Right ventricle myocardium superior (tissue), 1 donor: ENCODE measurements at places on chromosomes 4 and X.

- DNase-seq: no peak
Observed at GRCh38 chrX:51866210-51866609, 27.2 kb upstream of the MAGED1 start.

DNA sequence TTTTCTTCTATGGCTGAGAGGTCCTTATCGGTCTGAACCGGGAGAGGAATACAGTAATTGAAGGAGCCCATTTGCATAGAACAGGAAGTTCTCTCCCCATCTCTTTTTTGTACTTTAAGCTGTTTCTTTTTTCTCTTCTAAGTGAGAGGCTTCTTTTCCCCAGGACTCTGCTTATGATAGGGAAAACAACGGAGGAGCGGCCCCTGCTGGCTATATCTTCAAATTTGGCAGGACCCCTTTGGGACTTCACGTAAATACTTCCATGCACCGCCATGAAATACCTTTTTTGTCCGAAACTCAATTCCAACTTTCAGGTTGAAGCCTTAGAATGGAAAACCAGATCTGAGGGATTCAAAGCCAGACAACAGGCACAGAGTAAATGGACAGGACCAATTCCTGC, 1153.0 kb upstream of the INTU start:
- DNase-seq: no peak

- DNase-seq: no peak
Observed at GRCh38 chr4:153275380-153276276, 68.9 kb upstream of the MND1 start.

- no peak for DNase-seq
Observed at GRCh38 chr4:86272669-86273068, 87.2 kb downstream of the MAPK10 start.

DNA sequence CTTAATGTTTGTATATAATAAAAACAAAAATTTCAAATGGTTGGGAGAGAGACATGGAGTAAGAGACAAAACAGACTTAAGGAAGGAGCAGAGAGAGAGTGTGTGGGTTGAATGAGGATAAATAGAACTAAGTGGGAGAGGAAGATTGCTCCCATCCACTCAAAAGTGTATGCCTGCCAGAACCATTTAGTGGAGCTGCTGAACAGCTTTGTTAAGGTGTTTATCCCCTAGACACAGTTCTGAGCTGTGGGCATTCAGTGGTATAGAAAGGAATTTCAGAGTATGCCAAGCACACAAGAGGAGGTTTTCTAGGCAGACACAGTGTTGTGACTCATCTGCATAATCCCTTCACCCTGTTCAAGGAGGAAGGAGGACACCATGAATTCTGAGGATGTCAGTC, 508.6 kb upstream of the EPHA5 start:
- DNase-seq: no peak

GRCh38 chr4:91502365-91502764, 801.4 kb upstream of the GRID2 start:
- DNase-seq: no peak

- DNase-seq: no peak
Observed at GRCh38 chrX:129769467-129770154, 10.1 kb upstream of the SASH3 start.

DNA sequence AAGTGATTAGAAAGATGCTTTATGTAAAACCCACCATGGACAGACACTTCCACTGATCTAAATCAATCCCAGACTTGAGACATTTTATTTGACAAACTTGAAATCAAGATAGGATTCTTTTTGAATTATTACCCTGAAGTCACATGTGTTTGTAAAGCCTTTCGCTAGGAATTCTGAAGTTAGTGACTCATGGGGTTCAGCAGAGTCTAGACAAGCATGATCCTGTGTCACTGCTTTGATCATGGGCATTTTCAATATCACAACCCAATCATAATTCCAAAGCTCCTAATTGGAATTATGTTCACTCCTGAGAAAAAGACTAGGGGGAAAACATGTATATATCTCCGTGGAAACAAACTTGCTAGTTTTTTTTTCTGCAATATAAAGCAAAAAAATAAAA, 67.5 kb upstream of the BMP3 start:
- no peak for DNase-seq

GRCh38 chr4:111960241-111960667, 185.0 kb upstream of the FAM241A start:
- no peak for DNase-seq

DNA sequence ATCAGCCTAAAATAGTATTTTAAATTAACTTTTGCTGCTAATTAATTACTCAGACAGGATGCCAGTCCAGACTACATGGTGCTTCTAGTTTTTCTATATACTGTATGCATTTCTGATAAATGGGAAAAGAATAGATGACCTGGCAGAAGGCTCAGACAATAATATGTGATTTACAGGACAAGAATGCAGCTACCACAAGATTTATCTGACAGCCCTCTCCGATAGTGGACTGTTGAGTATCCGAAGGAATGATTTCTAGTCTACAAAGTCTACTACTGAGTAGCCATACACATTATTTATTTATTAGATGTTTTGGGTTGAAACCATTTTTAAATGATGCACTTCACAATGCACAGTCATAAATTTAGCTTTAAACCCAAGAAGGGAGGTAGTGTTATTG, 212.8 kb downstream of the MAB21L2 start:
- DNase-seq: no peak

DNA sequence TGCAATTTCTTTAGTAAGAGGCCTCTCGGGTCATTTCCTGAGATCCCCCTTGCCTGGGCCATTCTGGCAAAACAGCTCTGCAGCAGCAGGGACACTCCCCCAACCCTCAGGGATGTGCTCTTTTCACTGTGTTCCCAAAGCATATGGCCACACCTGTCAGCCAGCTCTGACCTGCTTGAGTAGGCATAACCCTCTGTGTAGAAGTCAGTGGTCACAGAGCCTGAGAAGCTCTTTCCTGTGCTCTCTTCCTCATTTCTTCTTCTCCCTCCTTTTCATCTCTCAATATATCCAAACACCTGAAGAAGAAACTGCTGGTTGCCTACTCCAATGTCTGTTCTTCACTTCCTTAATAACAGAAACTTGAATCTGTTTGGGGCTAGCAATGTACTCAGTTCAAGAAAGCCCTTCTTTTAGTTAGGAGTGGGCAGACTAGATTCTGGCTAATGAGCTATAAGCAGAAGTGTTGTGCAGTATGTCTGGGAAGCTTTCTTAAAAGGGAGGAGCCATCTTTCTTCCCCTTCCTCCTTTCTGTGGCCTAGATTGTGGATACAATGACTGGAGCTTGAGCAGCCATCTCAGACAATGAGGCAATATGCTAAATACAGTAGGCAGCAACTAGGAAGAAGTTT, 73.3 kb downstream of the PRPS1 start:
- no peak for DNase-seq

GRCh38 chr4:141849778-141850177, 213.4 kb downstream of the IL15 start:
- DNase-seq: no peak

- no peak for DNase-seq
Observed at GRCh38 chrX:103674531-103675454, 11.7 kb downstream of the MORF4L2 start.

- no peak for DNase-seq
Observed at GRCh38 chr4:93911671-93912070, 83.1 kb downstream of the ATOH1 start.

DNA sequence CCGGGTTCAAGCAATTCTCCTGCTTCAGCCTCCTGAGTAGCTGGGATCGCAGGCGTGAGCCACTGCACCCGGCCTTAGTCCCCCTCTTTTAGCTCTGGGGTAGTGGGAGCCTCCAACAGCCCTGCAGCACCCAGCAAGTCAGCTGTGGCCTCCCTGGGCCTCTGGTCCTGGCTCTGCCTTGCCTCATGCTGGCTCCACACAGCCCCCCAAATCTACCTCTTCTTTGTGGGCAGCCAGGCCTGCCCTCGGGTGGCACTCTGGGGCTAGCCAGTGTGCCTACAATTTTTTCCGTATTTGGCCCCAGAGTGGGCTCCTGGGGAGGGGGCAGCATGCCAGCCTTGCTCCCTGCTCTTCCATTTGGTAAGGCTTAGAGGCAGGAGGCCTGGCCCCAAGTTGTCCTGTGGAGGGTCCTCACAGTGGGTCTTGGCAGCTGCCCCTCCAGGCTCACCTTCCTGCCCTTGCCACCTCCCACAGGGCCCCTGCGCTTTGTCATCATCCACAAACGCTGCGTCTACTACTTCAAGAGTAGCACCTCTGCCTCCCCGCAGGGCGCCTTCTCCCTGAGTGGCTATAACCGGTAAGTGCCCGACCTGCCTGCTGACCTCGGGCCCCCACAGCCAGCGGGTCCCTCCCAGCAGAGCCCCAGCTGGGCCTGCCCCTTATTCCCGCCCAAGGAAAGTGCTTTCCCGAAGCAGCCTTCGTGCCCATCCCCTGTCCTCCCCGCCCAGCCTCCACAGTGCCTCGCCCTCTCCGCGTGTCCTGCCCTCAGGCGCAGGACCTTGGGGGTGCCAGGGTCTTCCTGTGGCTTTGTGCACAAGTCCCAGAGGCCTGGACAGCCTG, 21.0 kb upstream of the ADD1 start:
- peak; percentile 29 for DNase-seq

- no peak for DNase-seq
Observed at GRCh38 chr4:173958445-173958844, 325.0 kb downstream of the FBXO8 start.

GRCh38 chr4:87078987-87079486, 141.4 kb downstream of the KLHL8 start:
- DNase-seq: peak; percentile 58

DNA sequence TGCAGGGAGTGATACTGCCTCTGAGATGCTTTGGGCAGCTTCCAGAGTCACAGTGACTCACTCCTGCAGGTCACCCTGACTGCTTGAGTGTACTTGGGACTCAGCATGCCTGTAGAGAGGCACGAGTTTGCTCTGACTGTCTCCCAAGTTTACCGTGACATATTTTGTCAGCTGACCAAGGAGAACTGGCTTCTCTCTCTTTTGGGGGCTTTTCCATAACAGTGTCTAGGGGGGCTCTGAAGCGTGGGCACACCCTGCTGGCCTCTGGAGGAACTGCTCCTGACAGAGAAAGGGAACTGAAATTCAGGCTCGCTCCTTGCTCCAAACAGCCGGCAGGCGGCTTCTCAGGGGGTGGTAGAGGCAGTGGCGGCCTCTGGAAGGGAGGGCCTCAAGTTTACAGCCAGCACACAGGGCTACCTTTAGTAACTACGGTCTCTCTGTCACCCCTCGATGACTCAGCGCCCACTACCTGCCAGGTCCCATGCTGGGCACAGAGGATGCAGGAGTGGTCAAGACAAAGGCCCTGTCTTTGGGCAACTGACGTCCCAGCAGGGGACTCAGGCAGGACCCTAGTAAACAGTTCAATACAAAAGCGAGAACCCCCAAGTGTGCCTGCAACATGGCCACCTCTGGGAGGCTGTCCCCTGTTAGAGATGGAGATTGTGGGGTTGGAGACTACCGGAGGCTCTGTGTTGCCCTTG, 17.8 kb downstream of the ZNF185 start:
- DNase-seq: peak; percentile 42

DNA sequence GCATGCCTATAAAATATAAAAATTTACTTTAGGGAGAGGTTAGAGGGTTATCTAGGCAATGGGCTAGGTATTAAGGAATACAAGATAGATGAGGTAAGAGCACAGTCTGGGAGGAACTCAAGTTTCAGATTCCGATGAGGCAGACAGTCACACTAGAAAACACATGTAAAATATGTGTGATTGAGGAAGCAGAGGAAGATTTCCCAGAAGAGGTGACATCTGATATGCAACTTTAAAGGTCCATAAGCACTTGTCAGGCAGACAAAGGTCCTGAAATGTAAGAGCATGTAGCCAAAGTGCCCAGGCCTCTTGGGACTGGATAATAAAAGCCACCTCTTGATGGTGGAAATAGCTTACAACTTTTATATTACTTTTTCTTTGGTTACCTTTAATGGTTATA, 81.1 kb upstream of the AADAT start:
- no peak for DNase-seq
